ENCODE measurements at places on chromosomes 7 and 10.
A peak's percentile ranks its signal among the peaks of the same experiment; 100 is the strongest.

GRCh38 chr10:9449530-9449929 is 1395.0 kb downstream of the GATA3 start:
- no peak for DNase-seq

DNA sequence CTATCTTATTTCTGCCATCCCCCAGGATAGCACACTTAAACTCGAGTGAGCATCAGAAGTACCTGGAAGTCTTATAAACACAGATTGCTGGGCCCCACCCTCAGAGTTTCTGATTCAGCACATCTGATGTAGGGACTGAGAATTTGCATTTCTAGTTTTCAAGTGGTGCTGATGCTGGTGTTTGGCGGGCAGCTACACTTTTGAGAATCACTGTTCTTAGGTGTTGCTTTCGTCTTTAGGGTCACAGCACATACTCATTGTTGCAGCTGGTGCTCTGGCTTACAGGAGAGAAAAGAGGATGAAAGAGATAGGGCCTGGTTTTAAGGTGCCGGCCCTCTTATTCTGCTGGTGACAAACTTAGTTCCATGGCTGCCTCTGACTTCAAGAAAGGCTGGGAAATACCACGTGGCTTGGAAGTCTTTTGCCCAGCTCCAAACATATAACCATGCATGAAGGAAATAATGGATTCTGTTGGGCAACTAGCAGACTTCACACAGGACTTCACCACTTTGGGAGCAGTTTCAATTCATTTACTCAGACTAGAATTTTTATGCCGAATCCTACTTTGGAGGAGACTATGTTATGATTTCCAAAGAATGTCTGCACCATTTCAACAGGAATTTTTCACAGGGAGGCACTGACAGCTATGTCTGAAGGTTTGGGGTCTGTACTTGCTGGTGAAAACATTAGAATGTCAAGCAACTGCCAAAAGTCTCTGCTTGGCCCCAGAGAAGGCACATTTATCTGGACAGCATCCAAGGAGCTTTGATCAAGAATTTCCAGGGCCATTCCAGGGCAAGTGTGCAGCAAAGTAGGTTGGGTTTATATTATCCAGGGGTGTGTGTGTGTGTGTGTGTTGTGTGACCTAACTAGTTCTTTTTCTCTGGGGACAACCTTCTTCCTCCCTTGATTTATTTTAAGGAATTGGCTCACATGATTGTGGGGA is 6.9 kb upstream of the MINDY4 start:
- no peak for DNase-seq

GRCh38 chr7:46649876-46650275 is 728.8 kb upstream of the IGFBP3 start:
- DNase-seq, result no peak

- no peak for DNase-seq
Measured at GRCh38 chr7:82175319-82175718, 268.3 kb downstream of the CACNA2D1 start.

- no peak for DNase-seq
Measured at GRCh38 chr7:106057962-106058927, 53.9 kb downstream of the SYPL1 start.

DNA sequence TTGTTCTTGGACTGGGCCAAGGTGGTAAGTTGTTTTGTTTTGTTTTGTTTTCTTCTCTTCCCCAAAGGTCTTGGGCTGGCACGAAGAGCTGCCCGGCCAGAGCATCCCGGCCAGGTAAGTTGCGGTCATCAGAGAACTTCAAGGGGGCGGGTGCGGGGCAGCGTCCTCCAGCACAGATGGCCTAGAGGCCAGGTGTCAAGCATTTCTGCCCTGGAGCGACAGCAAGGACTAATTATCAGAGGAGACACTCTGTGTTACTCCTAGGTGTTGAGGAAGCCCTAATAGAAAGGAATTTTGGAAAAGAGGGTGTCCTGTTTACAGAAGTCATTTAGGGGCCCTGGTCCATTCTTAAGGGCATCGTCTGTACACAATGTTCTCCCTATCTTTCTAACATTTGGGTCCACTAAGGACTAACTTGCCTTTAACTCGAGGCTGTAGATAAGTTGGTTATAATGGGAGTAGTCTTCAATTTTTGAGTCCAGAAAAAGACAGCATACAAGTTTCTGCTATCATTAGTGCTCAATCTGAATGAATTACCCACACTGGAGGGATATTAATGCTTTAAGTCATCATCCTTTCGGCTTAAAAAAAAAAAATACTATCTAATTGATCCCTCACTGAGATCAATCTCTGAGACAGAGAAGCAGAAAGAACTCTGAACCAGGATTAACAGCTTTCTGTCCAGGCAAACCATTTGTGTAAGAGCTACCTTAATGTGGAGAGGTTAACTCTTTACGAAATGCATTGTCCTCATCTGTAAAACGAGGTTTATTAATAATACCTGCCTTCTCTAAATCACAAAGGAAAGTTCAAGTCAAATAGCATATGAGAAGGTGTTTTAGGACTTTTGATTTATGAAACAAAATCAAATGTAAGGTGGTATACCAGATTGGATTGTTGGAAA is 1.5 kb downstream of the ITGB8 start:
- no peak for DNase-seq

DNA sequence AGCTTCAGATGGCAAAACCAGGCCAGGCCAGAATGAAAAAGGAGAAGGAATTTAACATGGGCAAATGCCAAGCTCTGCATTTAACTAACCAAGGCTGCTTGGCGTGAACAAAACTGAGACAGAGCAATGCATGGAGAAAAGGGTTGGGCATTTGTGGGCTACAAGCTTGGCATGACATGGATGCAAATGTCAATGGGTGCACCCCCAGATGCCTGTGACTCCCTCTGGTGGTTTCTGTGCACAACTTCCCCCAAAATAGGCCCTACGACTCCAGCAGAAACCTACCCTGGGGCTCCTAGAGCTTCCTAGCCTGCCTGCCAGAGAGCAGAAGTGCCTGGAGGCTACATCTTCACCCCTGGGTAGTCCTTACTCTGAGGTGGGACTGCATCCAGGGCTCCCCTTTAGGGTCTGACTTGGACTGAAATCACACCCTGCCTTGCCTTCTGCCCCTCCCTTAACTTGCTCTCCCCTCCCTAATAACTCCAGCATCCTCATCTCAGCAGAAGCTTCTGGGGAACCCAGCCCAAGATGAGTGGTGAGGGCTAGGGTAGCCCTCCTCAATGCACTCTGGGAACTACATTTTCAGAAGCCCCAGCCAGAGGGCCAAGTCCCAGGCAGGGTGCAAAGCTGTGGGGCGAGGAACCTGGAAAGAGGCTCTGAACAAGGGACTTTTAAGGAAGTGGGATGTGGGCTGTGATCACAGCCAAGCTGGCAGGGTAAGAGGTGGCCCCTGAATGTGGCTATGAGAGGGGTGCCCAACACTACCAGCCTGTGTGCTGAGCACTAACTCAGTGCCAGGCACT is 11.3 kb downstream of the GPRIN2 start:
- DNase-seq, result peak; percentile 39
